Natural killer cell treated with Interleukin-12 subunit alpha and Interleukin-12 subunit beta and Interleukin-15 and Interleukin-18, amount 100 ng/mL, for 72 hours (primary cell): ENCODE measurements at places on chromosomes 6 and 20.

DNA sequence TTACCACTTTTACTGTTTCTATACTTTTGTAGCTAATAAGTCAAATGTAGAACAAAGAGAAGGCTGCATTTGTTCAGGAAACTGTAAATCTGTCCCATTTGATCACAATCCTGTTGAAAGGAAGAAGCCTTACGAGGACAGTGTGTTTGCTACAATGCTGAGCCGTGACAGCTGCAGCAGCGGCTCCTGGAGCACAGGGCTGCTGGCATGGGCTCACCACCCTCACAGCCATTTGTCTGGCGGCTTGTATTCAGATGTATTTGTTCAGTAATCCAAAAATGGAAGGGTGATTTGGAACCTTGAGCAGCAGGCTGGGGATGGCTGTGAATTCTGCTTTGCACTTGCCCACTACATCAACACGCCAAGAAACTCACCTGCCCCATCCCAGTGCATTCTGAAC lies 5.7 kb downstream of the TUBB2A start:
- DNase-seq = no peak
- H3K4me1 ChIP-seq = peaks cover 6% of the 10 kb centered on the region
- no peak overlapping the region for H3K4me3 ChIP-seq

DNA sequence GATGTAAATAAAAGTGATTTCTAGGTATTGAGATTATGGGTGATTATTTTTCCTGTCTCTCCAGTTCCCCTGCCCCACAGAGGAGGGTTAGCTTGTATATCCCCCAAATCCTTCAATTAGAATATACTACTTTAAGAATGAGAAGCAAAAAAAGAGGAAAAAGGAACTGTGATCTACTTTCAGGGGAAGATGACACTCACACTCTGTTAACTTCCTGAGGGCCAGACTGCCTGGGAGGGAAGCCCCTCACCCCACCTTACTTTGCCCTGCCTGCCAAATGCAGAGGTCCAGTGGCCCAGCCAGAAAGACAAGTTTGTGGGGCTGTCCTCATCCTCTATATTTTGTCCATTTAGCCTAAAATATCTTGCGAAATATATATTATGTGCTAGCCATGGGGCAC lies 9.2 kb upstream of the LY86 start:
- H3K4me1 ChIP-seq = peaks cover 8% of the 10 kb centered on the region
- H3K4me3 ChIP-seq = no peak overlapping the region
- peaks cover 11% of the 10 kb centered on the region for H3K27me3 ChIP-seq
- H3K27ac ChIP-seq = no peak overlapping the region
- DNase-seq = no peak

GRCh38 chr20:60096166-60096565 lies 137.9 kb downstream of the CDH26 start:
- no peaks in the 10 kb centered on the region for H3K27me3 ChIP-seq
- peaks cover 29% of the 10 kb centered on the region for H3K4me1 ChIP-seq
- H3K4me3 ChIP-seq = no peak overlapping the region
- H3K36me3 ChIP-seq = peaks cover 3% of the 10 kb centered on the region

DNA sequence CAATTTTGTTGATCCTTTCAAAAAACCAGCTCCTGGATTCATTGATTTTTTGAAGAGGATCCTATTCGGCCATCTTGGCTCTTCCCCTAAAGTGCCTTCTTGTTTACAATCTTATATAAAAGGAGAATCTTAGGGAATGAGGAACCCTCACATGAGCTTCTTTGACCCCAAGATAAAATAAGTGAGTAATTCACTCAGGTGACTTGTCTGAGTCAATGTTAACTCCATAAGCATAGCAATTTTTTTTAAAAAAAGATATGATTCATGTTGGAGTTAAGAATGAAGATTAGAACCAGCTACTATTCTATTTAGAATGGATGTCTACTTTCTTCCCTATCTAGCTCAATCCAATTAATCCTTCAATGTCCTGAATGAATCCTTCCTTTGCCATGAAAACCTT lies 21.0 kb downstream of the WASF1 start:
- no peak overlapping the region for H3K27ac ChIP-seq
- H3K4me3 ChIP-seq = no peak overlapping the region
- no peaks in the 10 kb centered on the region for H3K4me1 ChIP-seq
- DNase-seq = no peak
- peaks cover 51% of the 10 kb centered on the region for H3K27me3 ChIP-seq

- H3K27ac ChIP-seq = no peak overlapping the region
- peaks cover 4% of the 10 kb centered on the region for H3K4me1 ChIP-seq
- no peaks in the 10 kb centered on the region for H3K27me3 ChIP-seq
Observed at GRCh38 chr20:51731731-51732095, 36.5 kb downstream of the ATP9A start.

DNA sequence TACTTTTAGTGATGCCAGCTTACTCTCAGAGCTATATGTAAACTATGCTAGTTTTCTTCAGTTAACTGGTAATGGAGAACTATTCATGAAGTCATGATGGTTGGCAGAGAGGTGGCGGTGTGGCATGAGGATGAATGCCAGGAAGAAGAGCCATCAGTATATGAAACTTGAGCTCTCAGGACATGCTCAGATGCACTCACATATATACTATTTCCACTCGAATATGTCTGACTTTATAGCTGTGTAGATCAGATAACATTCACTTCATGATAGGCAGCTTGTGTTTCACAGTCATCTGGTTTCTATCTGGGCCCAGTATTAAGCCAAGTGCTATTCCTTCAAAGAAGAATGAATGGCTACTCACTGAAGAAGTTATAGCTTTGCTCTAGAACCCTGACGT lies 46.2 kb upstream of the CEP85L start:
- no peaks in the 10 kb centered on the region for H3K27me3 ChIP-seq
- no peak overlapping the region for H3K27ac ChIP-seq
- peaks cover 35% of the 10 kb centered on the region for H3K4me1 ChIP-seq

- no peak overlapping the region for H3K27ac ChIP-seq
- no peak for DNase-seq
- H3K36me3 ChIP-seq = no peaks in the 10 kb centered on the region
- no peak overlapping the region for H3K4me3 ChIP-seq
Observed at GRCh38 chr20:43825581-43825980, 89.1 kb upstream of the TOX2 start.
